Suppressor macrophage treated with lipopolysaccharide for 1 hour (primary cell): ENCODE measurements at places on chromosomes 3 and 15.

DNA sequence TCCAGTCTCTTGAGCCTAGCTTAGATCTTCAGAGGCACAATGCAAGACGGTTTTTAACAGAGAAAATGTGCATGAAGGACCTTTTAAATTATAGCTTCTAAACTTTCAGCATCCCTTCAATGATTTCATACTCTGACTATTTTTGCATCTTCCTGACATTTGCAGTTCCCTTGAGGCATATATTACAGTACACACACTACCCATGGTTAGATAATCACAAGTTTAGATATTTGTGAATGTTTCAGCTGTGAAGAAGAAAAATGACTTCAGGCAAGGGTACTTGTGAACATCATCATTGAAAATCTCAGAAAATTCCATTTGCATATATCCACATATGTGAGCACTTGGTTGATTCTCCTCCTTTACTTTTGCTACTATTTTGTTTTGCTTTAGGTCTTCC, 341.5 kb downstream of the ROBO2 start:
- no peak for DNase-seq

GRCh38 chr3:16513141-16514020, at the start of gene RFTN1:
TSS of gene RFTN1 (minus strand) at chr3:16513699. CDS start at chr3:16493869, 19,830 bp downstream.
- peak; percentile 88 for DNase-seq

DNA sequence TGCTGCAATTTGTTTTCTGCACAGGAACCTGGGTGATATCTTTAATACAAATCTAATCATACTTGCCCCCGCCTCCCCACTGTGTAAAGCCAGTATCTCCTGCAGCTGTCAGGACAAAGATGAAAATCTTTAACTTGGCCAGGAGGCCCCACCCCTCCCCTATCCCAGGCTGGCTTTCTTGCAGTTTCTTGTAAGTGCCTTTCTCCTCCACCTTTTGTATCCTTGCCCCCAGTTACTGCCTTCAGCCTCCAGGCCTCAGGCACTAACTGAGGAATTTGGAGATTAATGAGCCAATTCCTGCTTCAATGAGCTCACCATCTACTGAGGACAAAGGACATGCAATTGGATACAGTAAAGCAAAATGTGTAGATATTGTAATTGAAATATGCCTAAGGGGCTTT, 6.5 kb downstream of the GCSAM start:
- no peak for DNase-seq

GRCh38 chr3:86991840-86992435, 989 bp upstream of the VGLL3 start:
- no peak for DNase-seq

DNA sequence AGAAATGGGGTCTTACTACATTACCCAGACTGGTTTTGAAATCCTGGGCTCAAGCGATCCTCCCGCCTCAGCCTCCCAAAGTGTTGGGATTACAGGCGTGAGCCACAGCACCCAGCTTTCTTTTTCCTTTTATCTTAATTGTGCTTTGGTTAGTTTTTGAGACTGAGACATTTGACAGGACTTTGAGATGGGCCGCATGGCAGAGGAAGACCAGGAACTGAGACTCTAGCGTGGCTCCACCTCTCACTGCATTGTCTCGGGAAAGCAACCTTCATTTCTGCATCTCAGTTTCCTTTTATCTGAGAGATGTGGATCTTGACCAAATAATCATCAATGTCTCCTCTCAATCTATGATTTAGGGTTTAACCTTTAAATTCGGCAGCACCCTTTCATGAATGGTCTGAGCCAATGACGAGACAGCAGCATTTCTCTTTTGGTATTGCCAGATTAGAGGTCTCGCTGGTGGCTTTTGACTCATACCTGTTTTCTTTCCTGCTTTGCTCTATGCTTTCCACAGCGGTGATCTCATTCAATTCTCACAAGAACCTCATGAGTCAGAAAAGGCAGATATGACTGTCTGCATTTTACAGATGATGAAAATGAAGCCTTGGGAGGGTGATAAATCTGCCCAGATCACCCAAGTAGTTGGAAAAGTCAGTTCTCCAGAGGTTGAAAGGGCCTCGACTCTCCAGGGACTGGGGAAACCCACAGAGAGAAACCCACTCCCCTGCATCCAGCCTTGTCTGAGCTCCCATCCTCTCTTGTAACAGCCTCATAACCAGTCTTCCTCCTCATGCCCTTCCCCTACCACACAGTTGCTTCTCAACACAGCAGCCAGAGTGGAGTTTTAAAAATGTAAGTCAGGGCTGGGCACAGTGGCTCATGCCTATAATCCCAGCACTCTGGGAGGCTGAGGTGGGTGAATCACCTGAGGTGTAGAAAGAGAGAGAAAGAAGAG, 84.8 kb upstream of the FOXB1 start:
- peak; percentile 21 for DNase-seq

GRCh38 chr3:136385457-136385856, 135.3 kb downstream of the PCCB start:
- DNase-seq = no peak

DNA sequence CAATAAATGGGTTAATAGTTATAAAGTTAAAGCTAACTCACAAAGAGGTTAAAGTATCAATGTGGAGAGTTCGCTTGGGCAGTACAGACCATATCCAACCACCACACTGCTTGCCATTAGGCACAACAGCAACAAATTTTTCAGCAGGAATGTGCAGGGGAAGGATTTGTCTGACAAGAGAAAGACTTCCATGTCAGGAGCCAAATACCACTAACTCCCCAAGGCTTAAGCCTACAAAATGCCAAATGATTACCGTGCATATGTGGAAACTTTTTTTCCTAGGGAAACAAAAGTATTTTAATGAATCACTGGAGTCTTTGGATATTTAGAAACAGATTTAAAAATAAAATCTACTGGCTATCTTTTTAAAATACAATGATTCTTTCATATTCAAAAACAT, 8.1 kb downstream of the VGLL3 start:
- DNase-seq = no peak

DNA sequence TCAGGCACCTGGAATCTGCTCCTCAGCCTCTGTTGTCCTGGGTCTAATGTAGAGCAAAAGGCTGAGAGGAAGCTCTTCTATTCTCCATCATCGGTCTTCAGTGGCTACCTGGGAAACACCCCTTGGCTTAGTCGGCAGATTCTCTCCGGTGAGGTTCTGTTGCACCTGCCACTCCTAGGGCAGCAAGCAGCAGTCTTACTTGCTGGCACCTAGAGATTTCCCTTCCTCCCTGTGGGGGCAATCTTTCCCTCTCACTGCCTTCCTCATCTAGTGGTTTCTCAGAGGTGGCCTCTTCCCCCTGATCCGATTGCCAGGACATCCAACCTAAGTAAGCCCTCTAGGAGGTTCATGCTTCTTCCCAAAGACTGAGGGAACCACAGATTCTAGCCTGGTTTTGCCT, 60.8 kb downstream of the PLS1 start:
- DNase-seq = no peak

DNA sequence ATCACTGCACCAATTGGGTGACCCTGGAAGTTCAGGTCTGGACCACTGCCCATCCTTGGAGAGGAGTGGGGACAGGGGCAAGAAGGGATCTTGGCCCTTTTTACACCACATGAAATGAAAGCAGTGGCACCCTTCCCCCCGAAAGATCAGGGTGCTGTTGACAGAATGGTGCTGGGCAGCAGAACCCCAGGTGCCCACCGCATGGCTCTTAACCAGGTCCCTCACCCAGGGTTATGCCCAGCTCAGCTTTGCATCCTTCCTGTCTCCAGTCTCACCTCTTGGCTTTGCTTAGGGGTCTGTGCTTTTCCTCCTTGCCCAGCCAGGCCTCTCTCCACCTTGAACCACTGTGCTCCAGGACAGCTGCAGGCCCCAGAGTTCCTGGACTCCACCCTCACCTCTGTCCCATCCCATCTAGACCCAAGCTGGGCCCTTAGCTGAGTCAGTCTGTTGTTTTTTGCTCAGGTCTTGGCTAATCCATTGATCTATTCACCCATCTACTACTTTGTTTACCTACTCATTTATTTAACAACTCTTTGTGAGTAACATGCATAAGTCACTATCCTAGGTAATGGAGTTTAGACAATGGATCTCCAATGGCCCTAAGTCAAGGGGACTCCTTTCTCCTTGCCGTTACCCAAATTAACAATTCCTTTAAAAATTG, 77.1 kb upstream of the PRR23E start:
- DNase-seq = no peak

- DNase-seq = no peak
Measured at GRCh38 chr15:96176831-96177230, 153.7 kb upstream of the NR2F2 start.

GRCh38 chr3:28577941-28578500, 229.4 kb upstream of the AZI2 start:
- DNase-seq = no peak

DNA sequence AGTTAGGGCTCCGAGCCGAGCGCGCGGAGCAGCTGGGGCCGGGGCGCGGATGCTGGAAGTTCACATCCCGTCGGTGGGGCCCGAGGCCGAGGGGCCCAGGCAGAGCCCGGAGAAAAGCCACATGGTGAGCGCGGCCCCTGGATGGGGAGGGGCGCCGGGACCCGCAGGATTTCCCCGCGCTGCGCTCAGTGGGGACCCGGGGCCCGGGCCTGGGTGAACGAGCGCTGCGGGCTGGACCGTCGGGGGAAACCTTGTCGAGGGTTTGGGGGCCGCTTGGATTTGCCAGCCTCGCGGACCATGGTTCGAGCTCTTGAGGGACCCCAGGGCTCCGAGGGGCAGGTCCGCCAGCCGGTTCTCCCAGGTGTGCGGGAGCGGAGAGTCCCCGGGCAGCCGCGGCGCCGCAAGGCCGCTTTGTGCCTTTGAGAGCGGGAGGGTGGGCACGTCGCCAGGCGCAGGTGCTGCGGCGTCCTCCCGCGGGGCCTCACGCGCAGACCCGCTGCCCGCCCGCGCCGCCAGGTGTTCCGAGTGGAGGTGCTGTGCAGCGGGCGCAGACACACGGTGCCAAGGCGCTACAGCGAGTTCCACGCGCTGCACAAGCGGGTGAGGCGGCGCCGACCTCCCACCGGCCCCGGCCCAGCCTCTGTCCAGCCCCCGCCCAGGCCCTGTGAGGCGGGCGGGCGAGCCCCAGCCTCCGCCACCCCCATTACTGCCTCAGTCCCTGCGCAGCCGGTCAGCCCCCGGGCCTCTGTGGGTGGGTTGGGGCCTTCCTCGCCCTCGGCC, at the start of gene SNX22:
Gene SNX22, plus strand, starts transcription at position 5 of the 780 bp plus-strand sequence. Its CDS starts 45 bp downstream, at position 50.
- peak; percentile 22 for DNase-seq

- DNase-seq = no peak
Measured at GRCh38 chr15:98823616-98824015, 175.3 kb downstream of the IGF1R start.

DNA sequence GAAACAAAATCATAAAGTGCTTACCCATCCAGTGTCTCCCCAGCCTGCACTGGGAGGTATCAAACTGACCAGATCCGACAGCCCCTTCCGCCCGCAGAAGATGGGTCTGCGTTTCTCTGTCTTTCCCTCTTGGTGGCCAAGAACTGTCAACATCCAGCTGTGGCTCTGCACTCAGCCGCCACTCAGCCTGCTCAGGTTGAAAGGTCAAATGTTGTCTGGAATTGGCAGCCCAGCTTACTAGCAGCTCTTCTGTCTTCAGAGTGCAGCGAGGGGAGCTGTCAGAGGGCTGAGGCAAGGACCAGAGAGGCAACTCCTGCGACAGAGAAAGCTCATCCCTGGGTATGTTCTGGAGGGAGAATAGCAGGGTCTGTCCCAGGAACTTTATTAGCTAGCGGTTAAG, 45.4 kb downstream of the GOLGA6L2 start:
- DNase-seq = no peak

- no peak for DNase-seq
Measured at GRCh38 chr15:43441316-43441715, 51.6 kb downstream of the TP53BP1 start.

GRCh38 chr3:17459470-17459993, 282.9 kb downstream of the TBC1D5 start:
- no peak for DNase-seq

DNA sequence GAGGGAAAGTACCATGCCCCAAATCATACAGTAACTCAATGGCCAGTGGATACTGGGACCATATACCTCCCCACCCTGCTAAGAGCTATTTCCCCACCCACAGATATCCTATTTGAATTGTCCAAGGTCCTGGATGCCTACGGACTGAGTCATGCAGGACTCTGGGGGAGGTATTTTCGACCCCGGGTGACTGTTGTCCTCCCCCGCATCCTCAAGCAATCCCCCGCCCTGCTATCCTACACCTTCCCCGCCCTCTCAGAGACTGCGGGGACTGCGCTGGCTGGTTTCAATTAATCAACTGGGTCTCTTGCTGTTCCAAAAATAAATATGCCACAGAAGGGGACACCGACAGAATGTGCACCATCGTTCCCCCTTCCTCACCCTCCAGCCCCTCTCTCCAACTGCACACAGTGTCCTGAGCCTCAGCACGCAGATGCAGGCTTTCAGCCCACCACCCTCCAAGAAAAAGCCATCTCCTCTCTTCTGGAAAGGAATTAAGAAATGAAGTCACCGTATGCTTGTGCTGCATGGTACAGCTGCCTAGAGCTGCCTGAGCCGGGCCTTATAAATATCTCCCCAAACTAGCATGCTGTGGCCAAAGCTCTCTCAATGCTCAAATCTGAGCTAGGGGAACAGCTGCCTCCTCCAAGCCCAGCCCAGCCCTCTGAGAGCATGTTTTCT, 8.1 kb downstream of the CAV3 start:
- DNase-seq = peak; percentile 37

DNA sequence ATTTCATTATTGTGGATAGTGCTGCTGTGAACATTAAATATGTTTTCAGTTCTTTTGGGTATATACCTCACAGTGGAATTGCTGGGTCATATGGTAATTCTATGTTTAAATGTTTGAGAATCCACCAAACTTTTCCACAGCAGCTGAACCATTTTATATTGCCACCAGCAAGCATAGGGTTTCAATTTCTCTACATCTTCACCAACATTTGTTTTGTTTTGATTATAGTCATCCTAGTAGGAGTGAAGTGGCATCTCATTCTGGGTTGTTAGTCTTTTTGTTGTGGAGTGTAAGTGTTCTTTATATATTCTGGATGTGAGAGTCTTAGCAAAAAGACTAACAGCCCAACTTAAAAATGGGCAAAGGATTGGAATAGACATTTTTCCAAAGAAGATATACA, 6.0 kb downstream of the RPUSD2 start:
- no peak for DNase-seq

- no peak for DNase-seq
Measured at GRCh38 chr3:13880811-13881156, 913 bp upstream of the WNT7A start.

DNA sequence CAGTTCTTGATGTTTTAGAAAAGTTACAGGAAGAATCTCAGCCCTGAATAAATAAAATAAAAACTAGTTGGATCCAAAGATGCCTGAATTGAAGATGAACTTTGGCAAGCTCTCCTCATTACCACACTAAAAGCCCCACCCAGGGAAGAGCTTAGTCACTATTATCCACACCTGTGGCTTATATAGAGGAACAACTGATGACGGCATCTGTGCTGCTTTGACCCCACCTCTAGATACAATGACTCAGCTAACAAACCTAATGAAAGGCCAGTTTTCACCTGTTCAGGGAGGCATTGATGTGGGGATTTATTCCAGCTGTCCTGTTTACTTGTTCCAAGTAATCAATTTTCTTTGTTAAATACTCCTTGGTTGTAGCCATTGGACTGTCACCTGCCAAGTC, 604.7 kb upstream of the EPHA6 start:
- no peak for DNase-seq

- DNase-seq = peak; percentile 30
Measured at GRCh38 chr15:77650265-77650664, 17.6 kb upstream of the LINGO1 start.

- DNase-seq = no peak
Measured at GRCh38 chr3:127425505-127426443, 137.9 kb upstream of the PRR20G start.
